ENCODE measurements at places on chromosomes 11 and 22.

DNA sequence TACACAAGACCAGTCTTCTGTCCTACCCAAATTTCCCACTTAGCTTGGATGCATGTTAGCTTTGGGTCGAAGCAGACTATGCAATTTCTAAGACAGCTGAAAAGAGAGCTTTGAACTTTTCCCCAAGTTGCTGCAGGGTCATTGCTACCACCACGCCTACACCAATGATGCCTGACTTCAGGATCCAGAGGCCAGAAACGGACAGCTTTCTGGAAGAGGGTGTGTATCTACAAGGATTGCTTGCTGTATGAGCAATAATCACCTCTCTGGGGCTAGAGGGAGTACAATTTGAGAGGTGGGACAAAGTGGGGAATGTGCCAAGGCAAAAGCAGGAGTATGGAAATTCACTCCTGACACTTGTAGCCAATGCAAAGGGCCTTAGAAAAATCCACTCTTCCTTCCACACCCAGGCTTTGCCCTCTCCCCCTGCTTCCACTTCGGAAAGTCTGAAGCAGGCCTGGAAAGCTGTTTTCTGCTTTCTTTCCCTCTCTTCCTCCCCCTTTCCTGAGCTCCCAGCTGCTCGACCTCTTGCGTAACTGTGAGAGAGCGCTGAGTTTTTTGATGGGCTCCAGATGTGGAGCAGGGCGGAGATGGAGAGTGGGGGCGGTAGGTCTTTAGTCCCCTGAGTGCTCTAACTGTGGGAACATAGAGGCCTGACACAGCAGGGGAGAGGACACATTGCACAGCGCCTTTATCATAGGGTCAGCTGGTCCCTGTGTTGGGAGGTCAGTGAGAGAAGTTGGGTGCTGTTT is 2.1 kb upstream of the PHLDB1 start:
- DNase-seq, result peak; percentile 72

DNA sequence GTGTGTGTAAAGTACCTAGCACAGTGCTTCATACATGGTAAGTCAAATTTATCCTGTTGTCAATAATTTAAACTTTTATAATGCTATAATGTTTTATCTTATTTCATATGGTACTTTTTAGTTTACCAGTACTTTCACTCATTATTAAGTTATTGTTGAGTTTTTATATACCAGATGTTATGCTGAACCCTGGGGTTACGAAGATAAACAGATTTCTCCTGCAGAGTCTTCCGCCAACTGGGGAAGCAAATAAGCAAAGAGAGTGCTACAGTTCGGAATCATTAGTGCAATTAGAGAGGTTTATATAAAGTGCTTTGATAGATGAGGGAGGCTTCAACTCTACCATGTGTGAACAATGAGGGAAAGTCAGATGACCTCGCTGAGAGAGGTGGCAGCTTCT is 362.3 kb downstream of the DYNC2H1 start:
- no peak for DNase-seq

- DNase-seq, result no peak
Observed at GRCh38 chr11:63993993-63994392, 7.8 kb downstream of the OTUB1 start.

DNA sequence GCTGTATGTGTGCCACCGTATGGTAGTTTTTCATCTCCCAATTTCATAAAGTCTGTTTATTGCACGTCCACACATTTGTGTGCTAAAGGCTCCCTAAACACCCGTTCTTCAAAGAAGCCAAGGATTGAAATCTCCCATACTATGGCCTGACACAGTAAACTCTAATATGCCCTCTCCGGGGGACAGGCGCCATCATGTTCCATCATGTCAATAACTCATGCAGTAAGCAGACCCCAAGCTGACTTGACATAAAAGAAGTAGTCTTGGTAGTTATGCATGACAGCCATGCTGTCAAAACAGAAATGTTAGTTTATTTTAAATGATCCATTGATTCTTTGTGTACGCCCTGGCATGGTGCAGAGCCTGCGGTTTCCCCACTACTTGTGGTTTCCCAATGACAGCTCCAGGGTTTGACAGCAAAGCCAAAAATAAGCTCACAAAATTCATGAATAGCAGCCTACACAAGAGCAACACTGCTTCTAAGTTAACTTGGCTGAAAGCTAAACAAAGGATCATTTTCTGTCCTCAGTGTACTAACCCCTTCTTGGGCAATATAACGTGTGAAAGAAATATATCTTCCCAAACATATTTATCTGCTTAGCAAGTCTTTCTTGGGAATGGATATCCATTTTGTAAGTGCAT is 56.5 kb upstream of the CABP7 start:
- no peak for DNase-seq

GRCh38 chr11:129012880-129013279 is 70.2 kb upstream of the TP53AIP1 start:
- DNase-seq, result no peak

- DNase-seq, result peak; percentile 48
Observed at GRCh38 chr11:112226831-112227401, 688 bp downstream of the PTS start.

- DNase-seq, result no peak
Observed at GRCh38 chr11:2585566-2586086, 114.2 kb downstream of the KCNQ1OT1 start.

DNA sequence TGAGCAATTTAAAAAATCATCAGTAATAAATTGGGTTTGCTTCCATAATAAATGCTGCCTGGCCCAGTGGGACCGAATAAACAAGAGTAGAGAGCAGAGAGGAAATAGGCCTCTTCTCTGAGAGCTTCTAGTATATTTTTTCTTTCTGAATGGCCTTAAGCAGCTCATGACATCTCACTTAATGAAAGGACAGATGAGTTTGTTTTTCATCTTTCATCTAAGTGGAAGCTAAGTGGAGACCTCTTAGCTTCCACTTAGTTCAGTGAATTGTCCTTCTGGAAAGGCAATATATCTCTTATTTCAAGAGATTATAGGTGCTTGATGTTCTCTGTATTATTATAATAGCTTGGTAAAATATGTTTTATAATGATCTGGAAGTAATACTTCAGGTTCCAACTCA is 245.9 kb upstream of the ANO3 start:
- DNase-seq, result no peak
